ENCODE measurements at places on chromosomes 2 and 18.

- no peak for DNase-seq
Measured at GRCh38 chr2:235639428-235639773, 145.6 kb downstream of the AGAP1 start.

GRCh38 chr2:192675681-192676080, 480.9 kb upstream of the TMEFF2 start:
- no peak for DNase-seq

DNA sequence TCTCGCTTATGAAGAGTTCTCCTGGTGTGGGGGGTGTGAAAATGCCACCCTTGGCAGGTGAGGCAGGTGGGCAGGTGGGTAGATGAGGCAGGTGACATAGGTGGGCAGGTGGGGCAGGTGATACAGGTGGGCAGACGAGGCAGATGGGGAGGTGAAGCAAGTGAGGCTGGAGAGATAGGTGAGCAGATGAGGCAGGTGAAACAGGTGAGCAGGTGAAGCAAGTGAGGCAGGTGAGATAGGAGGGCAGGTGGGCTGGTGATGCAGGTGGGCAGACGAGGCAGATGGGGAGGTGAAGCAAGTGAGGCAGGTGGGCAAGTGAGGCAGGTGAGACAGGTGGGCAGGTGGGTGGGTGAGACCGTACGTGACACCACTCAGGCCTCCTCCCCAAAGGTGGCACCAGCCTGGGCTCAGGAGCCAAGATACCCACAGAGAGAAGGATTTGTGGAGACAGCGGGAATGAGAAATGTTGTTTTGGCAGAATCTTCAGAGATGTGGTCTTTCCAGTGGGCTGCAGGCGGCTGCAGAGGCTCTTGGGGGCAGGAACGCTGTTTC, 232.3 kb upstream of the MYT1L start:
- no peak for DNase-seq

- no peak for DNase-seq
Measured at GRCh38 chr2:40281021-40281940, 170.6 kb downstream of the SLC8A1 start.

- no peak for DNase-seq
Measured at GRCh38 chr2:199646439-199646838, 188.7 kb upstream of the SATB2 start.

- peak; percentile 67 for DNase-seq
Measured at GRCh38 chr2:112623913-112624777, 21.6 kb upstream of the SLC20A1 start.

DNA sequence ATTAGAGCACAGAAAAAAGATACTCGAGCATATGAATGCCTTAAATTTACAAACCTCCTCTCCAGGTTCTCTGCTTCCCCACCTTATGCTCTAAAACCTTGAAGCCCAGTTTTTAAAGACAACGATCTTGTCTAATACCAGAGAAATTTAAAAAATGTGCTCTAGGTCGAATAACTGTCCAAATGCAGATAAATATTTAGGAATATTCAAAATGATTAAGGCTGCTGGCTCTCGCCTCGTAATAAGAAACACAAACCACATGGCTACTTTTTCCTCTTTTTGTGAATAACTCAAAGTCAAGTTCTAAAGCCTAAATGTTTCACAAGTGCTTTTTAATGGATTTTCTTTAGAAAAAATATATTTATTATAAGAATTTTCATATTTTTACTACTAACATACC, 101.3 kb downstream of the SATB2 start:
- no peak for DNase-seq

DNA sequence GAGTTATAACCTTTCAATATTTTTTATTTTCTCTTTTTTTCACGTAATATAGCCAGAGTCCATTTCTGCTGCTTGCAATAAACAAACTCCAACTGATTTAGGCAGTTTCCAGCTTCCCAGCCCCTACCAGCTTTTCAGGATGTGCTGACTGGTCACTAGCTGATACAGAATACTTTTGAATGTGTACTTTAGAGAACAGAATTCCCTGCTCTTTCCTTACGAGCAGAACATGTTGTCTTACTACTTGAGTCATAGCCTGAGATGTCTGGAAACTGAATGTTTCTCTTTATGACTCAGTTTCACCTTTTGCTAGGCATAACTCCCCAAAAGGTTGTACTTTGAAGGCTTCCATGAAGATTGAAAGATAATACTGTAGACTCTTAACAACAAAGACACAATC, 44.5 kb upstream of the KCNE4 start:
- DNase-seq, result no peak

- no peak for DNase-seq
Measured at GRCh38 chr2:84902526-84902925, 2.9 kb upstream of the TMSB10 start.

DNA sequence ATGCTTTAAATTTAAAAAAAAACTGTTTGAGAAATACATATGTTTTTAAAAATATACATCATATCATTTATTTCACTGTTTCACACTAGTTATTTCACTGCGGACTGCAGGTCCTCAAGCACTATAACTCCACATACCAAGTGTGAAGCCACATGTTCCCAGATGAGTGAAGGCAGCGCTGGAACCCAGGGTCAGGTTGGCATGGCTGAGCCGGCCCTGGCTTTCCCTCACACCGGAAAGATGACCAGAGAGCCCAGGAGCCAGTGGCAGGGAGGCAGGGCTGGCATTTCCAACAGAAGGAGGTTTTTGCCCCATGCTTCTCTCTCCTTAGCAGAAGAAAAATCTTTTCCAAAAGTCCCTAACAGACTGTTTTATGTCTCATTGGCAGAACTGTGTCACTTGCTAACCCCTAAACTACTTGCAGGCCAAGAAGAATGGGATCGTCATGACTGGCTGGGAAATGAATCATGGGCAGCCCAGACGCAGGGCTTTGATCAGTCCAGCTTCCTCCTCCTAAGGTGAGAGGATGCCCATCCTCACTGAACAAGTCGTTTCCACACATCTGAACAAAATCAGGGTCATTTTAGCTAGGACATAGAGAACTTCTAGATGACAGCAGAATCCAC, 287.6 kb upstream of the HNRNPA3 start:
- DNase-seq, result no peak

- peak; percentile 68 for DNase-seq
Measured at GRCh38 chr2:148813603-148814065, 61.4 kb upstream of the KIF5C start.

DNA sequence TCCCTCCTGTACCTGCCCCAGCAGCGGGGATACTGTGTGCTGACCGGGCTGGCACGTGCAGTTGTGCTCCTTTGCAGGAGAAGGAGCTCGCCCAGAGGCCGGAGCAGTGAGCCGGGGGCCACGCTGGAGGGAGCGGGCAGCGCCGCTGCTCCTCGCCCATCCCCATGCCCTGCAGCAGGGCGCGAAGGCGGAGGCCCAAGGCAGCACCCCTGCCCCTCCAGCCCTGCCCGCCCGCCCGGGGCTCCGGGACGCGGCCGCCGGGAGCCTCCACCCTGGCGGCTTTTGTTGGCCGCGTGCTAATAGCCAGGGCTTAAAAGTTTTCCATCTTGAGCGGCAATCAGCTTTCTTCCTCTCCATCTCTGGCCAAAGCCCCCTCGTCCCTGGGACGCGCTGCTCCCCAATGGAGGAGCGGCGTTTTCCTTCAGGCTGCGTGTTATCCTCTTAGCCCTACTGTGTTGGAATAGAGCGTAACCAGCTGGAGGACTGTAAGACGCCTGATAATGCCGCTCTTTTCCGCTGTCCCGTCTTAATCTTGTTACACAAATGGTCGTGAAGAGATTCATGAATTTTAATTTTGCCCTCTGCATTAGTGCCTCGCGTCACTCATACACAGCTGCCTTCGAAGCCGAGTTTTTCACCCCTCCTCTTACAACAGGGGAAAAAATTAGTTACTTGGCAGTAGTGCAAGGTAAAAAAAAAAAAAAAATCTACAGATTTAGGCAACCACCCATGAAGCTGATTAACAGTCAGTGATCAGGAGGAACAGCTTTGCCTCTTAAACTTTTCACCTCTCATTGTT, 172.9 kb upstream of the SIX3 start:
- DNase-seq, result no peak

DNA sequence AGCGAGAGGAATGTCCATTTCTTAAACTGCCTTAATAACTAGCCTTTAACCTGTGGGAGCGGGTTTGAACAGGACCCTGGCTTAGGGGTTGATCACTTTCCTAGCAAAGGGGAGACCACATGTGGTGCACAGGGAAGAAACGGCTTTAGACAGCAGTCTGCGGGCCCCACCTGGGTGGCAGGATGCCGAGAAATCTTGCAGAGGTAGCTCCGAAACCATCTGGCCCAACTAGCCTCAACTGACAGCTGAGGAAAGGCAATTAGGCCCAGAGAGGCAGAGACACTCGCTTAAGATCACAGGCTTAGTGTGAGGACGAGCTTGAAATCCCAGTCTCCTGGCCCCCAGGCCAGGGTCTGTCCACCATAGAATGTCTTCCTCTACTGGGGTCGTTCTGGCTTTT, 89.8 kb downstream of the MRO start:
- no peak for DNase-seq

- DNase-seq, result no peak
Measured at GRCh38 chr2:237012577-237013267, 73.0 kb upstream of the COPS8 start.

DNA sequence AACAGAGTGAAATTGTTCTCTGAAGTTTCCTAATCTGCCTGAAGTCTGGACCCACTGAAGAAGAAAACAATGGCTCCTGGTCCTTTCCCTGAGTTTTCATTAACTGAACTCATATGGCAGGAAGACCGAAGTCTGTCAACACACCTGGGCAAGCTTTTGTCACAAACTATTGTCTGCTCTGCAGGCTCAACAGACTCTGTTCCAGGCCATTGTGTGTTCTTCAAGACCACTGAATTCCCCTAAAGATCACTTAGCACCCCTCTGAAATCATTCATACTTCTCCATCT, 6.6 kb upstream of the TMEM37 start:
- no peak for DNase-seq

DNA sequence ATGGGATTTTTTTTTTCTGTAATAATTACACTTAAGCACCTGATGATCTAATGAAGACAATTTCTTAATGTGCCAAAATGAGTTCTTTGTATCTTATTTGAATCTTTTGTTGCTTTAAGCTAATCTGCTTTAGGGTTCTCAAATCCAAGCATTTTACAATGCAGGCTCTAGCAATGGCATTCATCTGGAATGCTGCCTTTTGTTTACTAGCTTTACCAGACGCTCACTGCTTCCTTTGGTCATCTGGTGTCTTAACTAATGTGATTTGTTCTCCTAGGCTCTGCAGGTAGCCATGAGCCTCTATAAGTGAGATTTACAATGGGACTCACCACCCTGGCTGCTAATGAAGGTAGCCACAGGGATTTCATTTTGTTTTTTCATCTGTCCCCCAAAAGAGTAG, 100.3 kb downstream of the GREB1L start:
- no peak for DNase-seq

DNA sequence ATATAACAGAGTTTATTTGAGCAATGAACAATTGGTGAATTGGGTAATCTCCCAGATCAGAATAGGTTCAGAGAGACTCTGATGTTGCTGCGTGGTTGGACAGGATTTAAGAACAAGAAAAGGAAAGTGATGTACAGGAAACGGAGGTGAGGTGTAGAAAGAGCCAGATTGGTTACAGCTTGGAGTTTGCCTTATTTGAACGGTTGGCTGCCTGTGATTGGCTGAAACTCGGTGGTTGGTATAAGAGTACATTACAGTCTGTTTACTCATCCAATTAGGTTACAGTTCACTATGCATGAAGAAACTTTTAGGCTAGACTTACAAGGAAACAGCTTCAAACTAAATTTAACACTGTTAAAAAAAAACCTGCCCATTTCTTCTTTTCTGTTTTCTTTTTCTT, 68.0 kb upstream of the CABLES1 start:
- DNase-seq, result no peak

- DNase-seq, result no peak
Measured at GRCh38 chr18:43271593-43272432, 5.5 kb downstream of the SYT4 start.

- DNase-seq, result no peak
Measured at GRCh38 chr18:57619876-57620275, 1.8 kb downstream of the NARS1 start.

- no peak for DNase-seq
Measured at GRCh38 chr2:46909771-46910419, 5.7 kb downstream of the MCFD2 start.

GRCh38 chr2:203685081-203685621, 21.3 kb upstream of the CD28 start:
- DNase-seq, result no peak

- DNase-seq, result no peak
Measured at GRCh38 chr2:181566334-181567032, 90.4 kb downstream of the CERKL start.

- no peak for DNase-seq
Measured at GRCh38 chr2:107747964-107748583, 78.6 kb upstream of the RGPD4 start.

DNA sequence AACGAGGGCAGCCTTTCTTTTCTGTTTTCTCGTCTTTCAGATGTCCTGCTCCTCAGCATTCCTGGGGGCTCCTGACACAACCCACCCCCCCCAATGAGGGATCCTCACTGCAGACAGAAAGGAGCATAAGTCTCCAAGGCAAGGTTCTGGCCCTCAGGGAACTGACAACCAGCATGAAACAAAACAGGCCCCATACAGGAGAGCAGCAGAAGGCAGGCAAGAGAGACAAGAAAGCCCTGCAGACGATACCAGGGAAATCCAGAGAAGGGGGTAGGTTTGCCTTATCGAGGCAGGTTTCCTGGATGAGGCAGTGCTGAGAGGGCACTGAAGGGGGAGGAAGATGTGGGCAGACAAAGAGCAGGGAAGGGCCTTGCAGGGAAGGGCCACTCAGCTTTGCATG, 103.9 kb upstream of the EPAS1 start:
- DNase-seq, result no peak

DNA sequence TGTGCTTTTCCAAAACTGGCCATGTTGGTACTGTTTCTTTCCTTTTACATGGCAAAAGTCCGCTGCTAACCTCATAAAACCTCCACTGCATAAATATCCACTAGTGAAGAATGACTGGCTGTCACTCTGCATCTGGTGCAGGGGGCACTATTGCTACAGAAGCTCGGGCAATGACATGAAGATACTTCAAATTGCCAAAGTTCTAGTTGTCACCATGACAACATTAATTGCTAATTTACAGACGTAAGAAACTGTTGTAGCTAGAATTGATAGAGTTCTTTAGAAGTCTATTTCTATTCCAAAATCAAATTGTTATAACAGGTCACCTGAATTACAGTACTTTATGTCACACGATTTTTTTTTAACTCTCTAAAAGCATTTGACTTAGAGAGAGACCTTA, 845 bp downstream of the CFAP210 start:
- DNase-seq, result no peak

DNA sequence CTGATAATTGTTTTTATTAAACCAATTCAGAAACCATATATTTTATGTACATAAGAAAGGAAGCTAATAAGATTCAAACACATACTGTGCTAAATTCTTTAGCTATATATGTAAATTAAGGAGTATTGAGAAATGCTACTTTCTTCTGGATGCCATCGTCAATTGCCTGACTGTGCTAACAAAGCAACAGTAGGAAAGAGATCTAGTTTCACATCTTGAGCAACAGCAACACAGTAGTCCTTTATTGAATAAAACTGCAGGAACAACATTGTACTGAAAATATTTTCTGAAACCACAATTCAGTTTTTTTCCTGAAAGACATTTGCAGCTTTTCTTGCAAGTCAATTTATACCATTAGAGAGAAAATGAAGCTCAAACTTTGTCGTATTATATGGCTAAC, 1404.9 kb upstream of the SLC39A10 start:
- DNase-seq, result no peak

- DNase-seq, result no peak
Measured at GRCh38 chr2:181632733-181633401, 24.0 kb downstream of the CERKL start.

- no peak for DNase-seq
Measured at GRCh38 chr2:98875081-98875728, 60.8 kb downstream of the CRACDL start.

- DNase-seq, result peak; percentile 45
Measured at GRCh38 chr18:32530947-32531651, 60.4 kb upstream of the GAREM1 start.
